ENCODE measurements at places on chromosomes 5 and 9.

- no peak for DNase-seq
These were observed 44.8 kb upstream of the PTPN3 start for GRCh38 chr9:109542922-109543321.

- no peak for DNase-seq
These were observed 64.0 kb downstream of the POU5F2 start for GRCh38 chr5:93677359-93677891.

- no peak for DNase-seq
These were observed 587 bp downstream of the MIER3 start for GRCh38 chr5:56951126-56951945.

GRCh38 chr5:132458226-132458560 lies 32.4 kb downstream of the IRF1 start:
- DNase-seq, result no peak

DNA sequence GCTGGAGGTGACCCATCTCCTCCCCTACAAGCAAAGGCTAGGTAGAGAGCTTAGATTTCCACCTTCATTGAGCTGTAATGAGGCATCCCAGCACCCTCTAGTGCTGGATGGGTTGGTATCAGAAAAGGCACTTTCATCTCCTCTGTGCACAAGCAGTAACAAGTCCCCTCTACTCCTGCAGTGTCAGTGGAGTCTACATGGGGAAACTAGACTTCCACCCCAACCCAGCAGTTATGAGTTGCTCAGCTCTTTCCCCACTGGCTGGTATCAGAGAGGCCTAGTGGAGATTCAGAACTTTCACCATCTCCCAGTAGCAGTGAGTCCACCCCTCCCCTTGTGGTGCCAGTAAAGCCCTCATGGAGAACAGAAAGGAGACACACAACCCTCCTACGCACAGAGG lies 17.9 kb downstream of the FCN1 start:
- DNase-seq, result no peak

DNA sequence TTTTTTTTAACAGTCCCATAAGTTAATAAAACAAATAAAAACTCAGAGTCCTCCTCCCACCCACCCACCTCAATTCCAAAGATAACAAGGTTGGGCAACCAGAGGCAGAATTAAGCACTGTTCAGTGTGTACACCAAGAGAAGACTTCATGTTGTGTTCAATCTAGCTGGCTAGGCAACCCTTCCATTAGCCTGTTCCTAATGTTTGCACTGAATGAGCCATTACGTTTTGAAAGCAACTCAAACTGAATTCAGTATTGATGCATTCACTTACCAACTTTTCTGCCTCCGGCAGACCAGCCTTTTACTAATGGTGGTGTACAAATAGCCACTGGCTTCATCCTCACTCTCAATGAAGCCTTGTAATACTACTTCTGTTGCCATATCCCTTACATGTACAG lies 47.5 kb downstream of the PBX3 start:
- no peak for DNase-seq

DNA sequence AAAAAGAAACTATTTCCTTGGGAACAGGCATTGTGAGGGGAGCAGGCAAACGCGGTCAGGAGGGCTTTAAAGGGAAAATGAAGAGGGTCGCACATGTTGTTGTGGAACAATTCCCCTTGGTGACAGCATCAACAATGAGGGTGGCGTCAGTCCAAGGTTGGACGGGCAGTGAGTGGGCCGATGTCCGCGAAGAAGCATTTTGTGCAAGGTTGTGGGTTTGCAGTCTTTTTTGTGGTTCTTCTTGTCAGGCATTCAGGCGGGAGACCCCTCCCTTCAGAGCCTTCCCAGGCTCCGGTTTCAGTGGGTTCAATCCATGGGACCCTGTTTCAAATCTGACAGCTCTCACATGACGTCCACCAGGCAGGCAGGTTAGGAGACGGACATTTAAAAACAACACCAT lies 11.1 kb upstream of the SLC6A19 start:
- DNase-seq, result no peak

GRCh38 chr9:70422371-70423043 lies 8.1 kb upstream of the KLF9 start:
- DNase-seq, result no peak

DNA sequence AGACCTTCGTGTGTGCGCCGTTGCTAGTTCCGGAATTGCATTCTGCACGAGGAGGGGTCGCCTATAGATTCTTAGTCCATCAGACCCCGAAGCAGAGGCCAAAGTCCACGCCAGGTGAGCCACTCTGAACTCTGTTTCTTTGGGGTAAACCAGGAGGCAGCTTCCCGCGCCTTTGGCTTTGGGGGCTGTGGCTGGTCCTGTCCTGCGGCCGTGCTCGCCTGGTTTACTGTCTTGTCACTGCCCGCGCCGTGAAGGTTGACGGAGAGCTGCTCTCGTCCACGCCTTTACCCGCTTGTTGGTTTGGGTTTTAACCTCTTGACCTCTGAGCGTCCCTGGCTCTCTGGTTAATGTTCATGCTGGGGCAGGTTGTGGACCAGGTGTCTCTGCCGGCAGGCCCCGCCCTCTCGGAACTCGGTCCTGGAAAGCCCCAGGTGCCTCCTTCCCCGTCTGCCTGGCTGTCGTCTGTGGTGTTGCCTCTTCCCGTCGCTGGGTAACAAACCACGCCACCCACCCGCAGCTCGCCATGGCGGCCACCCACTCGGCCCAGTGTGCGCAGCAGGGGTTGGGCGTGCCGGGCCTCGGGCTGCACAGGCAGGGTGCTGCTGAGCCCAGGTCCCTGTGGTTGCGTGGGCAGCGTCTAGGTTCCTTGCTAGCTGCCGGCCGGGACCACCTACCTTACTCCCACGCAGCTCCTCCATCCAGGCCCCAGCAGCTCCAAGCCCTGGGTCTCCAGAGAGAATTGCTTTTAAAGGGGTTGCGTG lies 44.6 kb upstream of the CACNA1B start:
- no peak for DNase-seq

GRCh38 chr9:20479419-20480155 lies 142.7 kb downstream of the MLLT3 start:
- DNase-seq, result no peak

DNA sequence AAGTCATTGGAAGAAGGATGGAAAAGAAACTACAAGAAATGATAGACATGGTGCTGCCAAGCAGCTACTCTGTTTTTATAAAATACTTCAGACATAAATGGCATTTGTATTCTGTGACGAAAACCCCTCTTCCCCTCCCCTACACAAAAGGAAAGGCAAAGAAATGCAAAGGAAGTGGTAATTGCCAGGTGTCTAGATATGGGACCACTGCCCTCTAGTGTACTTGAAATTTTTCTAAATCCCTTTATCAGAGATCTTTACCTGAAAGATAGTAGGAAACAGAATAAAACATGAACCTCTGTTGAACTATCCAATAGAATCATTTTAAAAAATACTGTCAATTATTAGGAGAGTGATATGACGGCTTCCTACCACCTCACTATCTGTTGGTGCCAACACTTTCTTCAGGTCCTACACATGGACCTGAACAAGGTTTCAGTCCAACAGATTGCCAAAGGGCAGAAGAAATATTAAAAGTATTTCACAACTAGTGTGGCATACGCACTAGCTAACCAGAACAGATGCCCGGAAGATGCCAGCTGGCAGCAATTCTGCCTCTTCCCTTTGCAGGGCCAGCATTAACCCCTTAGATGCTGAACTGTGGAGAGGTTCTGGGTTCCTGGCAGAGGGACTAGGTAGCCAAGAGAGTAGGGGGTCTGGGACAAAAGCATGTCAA lies 104.1 kb downstream of the TSSK1B start:
- no peak for DNase-seq

GRCh38 chr9:85960688-85961093 lies 19.7 kb downstream of the NAA35 start:
- DNase-seq, result no peak

DNA sequence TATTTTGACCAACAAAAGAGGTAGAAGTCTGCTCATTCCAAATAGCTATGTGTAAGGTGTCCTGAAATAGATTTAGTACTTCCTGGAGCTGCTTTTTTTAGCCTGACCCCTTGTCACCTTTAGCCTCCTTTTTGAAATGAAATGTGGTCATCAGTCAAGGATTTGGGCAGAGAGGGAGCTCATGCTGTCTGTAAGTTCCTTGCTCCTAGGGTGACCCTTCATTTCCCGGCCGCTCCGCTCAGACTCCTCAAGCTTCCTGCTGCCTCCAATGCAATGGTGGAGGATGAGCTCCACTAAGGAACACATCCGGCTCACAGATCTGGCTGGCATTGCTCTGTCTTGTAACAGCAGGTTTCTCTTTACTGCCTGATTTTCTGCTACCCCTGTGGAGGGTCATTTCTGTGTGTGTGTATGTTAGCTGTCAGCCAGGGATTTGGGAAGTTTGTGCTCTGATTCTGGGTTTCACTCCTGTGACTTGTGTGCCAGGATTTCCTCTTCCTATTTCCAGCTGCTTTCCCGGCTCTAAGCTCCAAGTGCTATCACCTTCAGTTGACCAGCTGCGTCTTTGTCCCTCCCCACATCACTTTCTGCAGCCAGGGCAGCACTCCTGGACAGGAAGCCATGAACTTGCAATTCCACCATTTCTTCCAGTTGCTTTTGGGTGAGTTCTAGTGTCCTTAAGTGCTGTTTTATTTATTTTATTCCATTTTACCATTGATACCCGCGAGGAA lies 265.9 kb downstream of the ICE1 start:
- DNase-seq, result no peak

DNA sequence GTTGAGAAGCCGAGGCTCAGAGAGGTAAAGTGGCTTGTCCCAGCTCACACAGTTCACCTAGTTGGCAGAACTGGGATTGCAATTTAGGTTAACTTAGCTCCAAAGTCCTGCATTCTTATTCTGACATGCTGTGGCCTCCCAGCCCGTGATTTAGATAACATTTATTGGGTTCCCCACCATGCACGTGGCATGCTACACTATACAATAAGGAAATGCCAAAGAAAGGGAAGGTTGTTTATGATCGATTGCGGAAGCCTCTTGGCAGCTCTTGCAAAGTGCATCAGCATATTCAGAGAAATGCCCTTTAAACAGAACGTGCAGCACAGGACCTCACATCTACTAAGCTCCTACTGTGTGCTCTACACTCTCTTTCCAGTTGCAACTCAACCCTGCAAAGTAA lies 3.2 kb downstream of the NEURL1B start:
- DNase-seq, result no peak

DNA sequence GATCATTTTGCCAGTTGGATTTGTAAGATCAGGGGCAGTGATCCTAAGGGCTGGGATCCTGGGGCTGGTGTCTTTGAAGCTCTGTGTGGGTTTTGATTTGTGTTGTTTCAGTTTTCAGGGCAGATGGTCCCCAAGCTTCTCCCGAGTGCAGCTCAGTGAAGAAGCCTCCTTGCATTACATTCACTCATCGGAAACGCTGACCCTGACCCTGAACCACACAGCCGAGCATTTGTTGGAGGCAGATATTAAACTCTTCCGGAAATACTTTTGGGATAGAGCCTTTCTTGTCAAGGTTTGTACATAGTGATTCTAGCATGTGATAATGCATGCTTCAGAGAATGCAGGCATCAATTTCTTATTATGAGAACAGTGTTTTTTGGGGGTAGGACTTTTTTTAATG lies 150.4 kb downstream of the ARHGEF28 start:
- no peak for DNase-seq

All from stimulated activated CD4-positive, alpha-beta T cell treated with anti-CD3 and anti-CD28 coated beads, Interleukin-1b, Interleukin-23, amount 100 ng/mL, for 1 hour (primary cell).